Kidney epithelial cell (primary cell): ENCODE measurements at places on chromosomes 7 and 10.

GRCh38 chr7:129926618-129927017 is 26.1 kb downstream of the UBE2H start:
- no peak for DNase-seq

DNA sequence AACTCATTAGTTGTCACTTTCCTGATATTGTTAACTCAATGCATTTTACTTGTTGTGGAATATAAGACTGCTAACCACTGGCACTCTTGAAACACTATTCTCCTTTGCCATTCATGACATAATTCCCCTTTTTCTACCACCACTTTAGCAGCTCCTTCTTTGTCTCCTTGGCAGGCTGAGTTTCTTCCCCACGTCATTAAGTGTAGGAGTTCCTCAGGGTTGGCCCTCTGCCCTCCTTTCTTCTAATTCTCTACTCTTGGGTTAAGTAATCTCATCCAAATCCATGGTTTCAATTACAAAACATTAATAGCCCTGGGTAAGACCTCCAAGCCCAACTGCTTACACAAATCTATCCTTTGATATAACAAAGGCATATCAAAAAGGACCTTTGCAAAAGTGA is 175.1 kb downstream of the HGF start:
- no peak for DNase-seq

DNA sequence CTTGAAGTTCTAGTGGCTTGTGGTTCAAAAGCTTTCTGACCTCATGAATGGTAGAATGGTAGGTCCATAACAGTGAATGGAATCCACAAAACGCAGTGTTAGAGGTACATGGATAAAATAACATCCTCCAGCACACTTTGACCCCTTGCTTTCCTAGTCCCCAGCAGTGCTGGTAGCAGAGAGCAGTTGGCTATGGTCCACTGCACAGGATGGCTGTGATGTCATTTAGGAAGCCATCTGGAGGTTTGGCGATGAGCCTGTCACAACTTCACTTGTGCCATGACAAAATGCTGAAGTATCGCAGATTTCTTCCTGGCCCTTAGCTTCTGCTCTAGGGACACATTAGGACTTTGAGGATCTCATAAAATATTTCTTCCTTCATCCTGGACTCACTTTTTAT is 300.0 kb upstream of the FZD8 start:
- DNase-seq: no peak

DNA sequence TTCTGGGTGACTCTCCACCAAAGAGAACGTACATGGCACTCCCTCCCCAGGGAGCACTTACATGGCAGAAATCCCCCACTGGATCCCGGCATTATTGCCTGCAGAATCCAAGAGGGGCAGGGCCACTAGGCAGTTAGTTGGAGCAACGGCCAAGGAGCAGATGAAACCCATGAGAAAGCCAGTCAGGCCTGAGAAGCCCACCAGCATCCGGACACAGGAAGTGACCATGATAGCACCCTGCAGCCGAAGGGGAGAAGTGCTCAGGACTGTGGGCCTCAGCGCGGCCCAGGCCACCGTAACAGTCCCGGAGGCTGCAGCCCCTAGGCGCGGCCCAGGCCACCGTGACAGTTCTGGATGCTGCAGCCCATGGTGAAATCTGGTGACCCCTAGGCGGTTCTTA is 43.5 kb downstream of the STRA8 start:
- DNase-seq: no peak

GRCh38 chr10:3438606-3439005 is 266.0 kb upstream of the PITRM1 start:
- no peak for DNase-seq
